Fibroblast of upper back skin (primary cell): ENCODE measurements at places on chromosomes 5 and 9.

- peak; percentile 27 for DNase-seq
These were observed 434.5 kb upstream of the TRPC7 start for GRCh38 chr5:136799806-136800372.

- DNase-seq = peak; percentile 46
These were observed 1941.4 kb upstream of the NUDT12 start for GRCh38 chr5:105503950-105504349.

GRCh38 chr9:133235549-133236222 lies 26.6 kb upstream of the OBP2B start:
- no peak for DNase-seq

GRCh38 chr5:72171667-72172066 lies 64.4 kb downstream of the MAP1B start:
- DNase-seq = no peak

- DNase-seq = no peak
These were observed 96.0 kb downstream of the HINT1 start for GRCh38 chr5:131068893-131069643.

GRCh38 chr5:149707097-149707496 lies 23.0 kb upstream of the PPARGC1B start:
- DNase-seq = no peak

DNA sequence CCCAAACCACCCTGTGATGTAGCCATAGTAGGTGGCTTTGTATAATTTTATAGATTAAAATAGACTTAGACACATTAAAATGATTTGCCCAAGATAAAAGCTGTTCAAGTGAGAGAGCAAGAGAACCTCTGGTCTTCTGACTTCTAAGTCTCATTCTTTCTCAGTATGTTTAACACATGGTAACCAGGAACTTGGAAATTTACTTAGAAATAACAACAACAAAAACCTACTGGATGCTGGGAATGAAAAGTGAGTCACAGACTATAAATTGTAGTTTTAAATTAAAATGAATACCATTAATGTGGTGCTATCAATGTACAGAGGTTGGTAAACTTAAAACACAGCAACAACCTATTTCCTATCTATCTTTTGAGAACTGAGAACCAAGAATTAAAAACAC lies 30.4 kb downstream of the HMGCR start:
- peak; percentile 17 for DNase-seq

GRCh38 chr9:93910598-93910997 lies 44.6 kb downstream of the BARX1 start:
- DNase-seq = no peak

- DNase-seq = no peak
These were observed 75.7 kb downstream of the MED10 start for GRCh38 chr5:6302684-6303083.

GRCh38 chr5:143409926-143410325 lies 6.4 kb upstream of the NR3C1 start:
- no peak for DNase-seq
